ENCODE measurements at places on chromosomes 1 and 21.

DNA sequence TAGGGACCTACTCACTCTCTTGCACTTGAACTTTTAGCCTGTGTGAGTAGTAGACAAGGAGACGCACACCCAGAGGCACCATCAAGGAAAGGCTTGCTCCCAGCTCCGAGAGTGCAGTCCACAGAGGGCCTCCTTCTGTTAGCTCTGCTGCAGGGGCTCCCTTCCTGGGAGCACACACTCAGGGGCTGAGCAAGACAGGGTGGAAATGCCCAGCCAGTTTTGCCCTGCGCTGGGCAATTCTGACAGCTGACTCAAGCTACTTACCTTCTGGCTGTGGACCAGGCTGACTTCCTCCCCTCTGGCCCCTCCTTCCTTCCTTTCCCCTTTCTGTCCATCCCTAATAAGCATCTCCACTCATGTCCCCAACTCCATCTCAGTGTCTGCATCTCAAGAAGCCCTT, 449.1 kb downstream of the PTPRU start:
- no peak for DNase-seq

- no peak for DNase-seq
These were observed 26.3 kb upstream of the MAN1C1 start for GRCh38 chr1:25590096-25590824.

- no peak for DNase-seq
These were observed 7.5 kb upstream of the PUM1 start for GRCh38 chr1:31073044-31073443.

GRCh38 chr21:35885942-35886541, 174.3 kb downstream of the SETD4 start:
- no peak for DNase-seq

DNA sequence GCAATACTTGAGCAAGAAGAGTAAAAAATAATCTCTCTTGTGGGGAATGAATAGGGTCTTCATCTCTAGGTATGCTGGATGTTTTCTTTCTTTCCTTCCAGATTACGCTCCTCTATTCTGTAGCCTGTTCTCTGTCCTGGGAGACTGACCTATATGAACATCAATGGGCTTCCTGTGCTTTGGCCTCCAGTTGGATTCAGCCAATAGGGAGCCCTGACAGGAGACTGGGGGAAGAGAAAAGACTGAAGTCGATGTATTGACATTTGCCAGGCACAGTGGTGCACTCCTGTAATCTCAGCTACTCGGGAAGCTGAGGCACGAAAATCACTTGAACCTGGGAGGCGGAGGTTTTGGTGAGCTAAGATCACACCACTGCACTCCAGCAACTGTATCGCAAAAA, 17.6 kb downstream of the SEMA6C start:
- DNase-seq, result no peak

DNA sequence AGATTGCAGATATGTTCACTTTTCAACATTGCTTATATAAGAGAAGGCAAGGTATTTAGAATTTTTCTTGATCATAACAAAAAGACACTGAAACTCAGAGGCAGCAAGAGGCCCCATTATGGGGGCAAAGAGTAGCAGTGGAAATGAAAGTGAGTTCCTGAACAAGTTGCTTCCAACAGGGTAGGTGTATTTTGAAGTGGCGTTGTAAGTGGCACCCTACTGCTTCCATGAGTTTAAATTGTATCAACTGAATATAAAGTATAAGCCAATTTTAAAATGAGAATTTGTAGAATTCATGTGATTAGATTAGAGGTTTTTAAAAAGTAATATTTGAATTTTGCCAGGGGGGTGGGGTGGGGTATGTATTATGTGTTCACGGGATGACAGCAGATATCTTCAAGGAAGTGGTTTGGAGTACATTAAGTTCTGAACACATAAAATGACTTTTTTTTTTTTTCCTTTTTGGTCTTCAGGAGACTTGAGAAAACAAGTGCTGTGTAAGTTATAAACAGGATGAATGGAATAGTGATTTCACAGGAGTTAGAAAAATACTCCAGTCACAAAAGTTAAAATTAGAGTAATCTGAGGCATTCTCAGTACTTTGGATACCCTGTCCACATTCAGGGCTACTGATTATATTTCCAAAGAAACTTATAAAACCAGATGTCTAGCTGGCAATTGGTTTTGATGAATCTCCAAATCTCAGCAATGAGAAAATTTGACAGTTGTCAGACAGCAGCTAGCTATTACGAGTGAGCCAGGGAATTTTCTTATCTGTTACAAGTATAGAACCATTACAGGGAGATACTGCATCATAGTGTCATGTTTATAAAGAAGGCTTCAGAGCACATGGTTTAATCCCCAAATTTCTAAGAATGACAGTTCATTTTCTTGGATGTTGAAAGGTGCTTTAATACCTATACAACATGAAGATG, 182.0 kb downstream of the ST6GALNAC3 start:
- DNase-seq, result no peak

- no peak for DNase-seq
These were observed 3.1 kb upstream of the HUNK start for GRCh38 chr21:31869750-31870149.

DNA sequence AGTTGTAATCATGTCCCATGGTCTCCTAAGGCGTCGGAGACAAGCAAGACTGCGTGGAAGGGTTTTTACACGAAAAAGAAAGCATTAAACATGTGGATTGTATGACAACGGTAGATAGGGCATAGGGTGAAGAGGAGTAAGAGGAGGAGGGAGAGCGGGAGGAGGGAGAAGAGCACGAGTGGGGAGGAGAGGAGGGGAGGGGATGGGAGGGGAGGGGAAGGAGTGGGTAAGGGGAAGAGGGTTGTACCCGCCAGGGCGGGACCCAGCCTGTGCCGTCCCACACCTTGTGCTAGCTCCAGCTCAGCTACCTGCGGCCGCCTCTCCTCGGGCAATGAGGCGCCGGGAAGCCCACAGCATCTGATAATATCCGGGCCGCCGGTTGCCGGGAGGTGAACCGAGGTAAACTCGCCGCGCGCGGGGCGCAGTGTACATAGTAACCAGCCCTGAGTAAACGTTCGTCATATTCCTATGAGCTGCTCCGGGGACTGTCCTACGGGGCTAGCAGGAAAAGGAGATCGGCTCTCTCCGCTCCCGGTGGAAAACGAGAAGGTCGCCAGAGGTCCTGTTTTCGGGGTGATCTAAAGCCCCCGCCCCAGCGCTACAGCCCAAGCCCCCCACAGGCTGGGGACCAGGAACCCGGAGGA, 449 bp upstream of the RCAN3 start:
- peak; percentile 38 for DNase-seq

DNA sequence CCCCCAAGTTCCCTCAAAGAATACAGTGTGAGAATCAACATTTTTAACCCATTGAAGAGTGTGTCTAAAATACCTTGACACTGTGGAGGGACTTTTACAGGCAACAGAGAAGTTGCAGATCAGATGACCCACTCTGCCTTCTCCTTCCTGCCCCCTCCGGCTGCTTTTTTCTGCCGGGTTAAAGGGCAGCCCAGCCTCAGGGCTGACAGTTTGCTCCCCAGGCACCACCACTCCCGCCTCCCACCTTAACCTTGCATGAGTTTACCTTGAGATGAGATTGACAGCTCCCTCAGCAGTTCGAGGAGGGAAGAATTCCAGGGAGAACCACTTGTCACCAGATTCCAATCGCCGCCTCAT, 3.2 kb downstream of the MTHFR start:
- DNase-seq, result no peak

DNA sequence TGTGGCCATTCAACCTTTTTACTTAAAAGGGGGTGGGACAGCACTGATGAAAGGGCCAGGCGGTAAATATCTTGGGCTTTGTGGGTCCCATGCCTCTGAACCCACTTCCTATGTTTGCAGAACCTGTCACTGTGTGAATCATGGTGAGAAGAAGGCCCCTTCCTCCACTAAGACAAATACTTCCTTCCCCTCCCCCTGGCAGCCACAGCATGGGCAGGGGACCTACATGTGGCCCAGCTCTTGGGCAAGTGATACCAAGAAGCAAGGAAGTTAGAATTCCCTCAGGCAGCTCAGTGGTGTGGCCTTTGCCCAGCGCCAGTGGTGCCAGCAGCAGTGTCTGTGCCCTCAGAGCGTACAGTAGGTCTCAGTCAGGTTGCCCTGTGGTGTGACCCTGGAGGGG, 168.6 kb downstream of the TRIM33 start:
- DNase-seq, result no peak
